Right forelimb (tissue), 1 donor: ENCODE measurements at places on chromosomes 5 and 9.

DNA sequence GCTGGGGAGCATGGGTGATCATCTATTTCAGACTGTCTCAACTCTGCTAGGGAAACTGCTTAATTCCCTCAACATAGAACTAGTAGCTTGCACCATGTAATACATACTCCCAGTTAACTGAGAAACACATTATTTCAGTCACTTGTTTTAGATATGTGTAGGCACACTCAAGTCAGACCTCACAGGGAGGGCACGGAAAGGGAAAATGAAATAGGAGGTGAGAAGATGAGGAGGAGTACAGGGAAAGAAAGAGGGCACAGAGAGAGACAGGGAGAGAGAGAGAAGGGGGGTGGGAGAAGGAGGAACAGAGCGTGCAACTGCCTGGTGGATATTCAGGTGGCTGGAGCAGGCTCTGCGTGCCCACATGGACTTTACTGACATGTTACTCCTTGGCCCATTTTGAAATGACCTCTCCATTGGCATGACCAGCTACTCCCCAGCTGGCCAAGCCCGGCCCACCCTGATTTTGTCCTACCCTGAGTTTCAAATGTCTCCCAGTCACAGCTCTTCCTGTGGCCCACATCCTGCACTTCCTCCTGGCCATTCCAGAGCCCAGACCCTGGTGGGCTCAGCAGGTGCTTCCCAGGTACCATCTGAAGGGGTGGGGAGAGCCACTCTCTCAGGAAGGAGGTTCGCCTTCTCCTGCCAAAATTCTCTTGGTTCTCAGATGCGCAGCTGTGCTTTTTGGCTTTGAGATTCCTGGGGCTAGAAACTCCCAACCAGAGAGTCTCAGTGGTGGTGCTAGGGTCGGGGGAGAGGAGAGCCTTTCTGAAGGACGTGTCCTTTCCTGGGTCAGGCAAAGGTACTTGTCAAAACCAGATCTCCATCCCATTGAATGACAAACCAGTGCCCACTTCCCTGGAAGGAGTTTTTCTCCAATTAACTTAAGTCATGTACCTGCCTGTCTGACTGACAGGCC lies 229.4 kb downstream of the FSTL4 start:
- DNase-seq: peak; percentile 21

DNA sequence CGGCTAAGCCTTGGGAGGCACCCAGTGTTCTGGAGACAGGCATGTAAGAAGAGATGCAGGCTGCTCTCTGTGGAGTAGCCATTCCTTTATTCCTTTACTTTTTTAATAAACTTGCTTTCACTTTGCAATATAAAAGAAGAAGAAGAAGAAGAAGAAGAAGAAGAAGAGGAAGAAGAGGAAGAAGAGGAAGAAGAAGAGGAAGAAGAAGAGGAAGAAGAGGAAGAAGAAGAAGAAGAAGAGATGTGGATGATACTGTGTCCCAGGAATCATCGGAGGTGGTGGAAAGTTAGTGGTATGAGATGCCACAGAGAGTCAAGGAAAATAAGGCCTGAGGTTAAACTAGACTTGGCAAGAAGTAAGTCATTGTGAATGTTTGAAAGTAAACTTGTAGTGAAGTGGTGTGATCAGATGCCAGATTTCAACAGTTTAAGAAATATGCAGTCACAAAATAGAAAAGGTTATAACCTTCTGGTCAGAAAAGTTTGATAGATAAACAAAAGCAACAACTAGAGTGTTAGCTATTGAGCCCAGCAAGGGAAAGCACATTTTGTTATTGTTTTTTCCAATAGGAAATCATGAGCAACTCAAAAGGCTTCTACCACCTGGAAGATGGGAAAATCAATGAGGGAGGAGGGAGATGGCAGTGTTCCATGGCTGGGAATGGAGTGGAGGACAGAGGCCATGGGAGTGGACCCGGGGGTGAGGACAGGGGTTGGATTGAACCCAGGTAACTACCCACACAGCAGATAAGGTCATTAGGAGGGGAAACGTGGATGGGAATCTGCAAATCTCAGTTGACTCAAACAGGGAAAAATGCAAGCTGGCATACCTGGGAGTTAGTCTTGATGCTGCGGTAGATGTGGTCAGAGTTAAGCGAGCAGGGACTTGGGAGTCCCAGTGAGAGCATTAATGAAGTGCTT lies 16.8 kb downstream of the AOPEP start:
- DNase-seq: no peak

DNA sequence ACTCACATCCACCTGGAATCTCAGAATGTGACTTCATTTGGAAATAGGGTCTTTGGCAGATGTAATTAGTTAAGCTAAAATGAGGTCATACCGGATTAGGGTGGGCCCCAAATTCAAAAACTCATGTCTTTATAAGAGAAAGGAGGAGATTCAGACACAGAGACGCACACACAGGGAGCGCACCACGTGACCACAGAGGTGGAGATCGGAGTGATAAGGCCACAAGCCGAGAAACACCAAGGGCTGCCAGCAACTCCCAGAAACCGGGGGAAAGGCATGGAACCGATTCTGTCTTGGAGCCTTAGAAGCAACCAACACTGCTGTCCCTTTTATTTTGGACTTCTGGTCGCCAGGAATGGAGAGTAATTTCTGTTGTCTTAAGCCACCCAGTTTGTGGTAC lies 31.8 kb upstream of the LMX1B start:
- no peak for DNase-seq

- DNase-seq: no peak
These were observed 1015.8 kb downstream of the CDH18 start for GRCh38 chr5:18972177-18972576.

DNA sequence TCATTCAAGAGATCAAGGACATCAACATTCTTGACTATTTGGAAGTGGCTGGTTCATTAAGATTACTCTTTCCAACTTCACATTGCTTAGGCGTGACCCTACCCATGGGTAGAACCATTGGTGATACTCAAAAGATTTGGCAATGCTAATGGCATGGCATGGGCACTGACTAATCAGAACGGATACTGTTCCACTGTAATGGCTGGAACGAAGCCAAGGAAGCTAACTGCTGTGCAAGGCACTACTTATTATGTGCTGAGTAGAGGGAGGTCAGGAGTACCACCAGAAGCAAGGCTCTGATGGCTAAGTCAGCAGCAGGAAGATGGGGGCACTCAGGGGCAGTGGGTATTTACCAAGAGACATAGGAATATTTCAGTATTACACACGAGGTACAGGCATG lies 31.9 kb downstream of the GNA14 start:
- no peak for DNase-seq

DNA sequence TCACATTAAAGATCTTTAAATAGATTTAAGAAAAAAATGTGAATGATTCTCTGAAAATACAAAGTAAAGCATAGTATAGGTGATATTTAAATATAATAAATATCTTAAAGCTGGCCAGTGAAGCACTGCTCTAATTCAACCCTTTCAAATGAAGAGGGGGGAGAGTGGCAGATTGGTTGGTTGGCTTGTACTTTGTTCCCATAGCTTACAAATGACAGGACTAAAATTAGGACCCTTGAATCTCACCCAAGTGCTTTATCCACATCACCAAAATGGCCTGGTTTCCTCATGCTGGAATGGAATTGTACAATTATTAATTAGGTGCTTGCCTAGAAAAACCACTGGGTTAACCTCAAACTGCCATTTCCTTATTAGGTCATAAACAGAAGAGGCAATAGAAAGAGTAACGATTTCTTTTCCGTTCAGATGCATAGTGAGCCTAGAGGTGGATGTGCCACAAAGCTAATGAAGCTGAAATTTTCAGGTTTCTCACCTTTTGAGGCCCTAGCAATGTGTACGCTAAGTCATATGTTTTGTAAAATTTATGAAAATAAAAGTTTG lies 354.5 kb upstream of the CDH6 start:
- DNase-seq: no peak

DNA sequence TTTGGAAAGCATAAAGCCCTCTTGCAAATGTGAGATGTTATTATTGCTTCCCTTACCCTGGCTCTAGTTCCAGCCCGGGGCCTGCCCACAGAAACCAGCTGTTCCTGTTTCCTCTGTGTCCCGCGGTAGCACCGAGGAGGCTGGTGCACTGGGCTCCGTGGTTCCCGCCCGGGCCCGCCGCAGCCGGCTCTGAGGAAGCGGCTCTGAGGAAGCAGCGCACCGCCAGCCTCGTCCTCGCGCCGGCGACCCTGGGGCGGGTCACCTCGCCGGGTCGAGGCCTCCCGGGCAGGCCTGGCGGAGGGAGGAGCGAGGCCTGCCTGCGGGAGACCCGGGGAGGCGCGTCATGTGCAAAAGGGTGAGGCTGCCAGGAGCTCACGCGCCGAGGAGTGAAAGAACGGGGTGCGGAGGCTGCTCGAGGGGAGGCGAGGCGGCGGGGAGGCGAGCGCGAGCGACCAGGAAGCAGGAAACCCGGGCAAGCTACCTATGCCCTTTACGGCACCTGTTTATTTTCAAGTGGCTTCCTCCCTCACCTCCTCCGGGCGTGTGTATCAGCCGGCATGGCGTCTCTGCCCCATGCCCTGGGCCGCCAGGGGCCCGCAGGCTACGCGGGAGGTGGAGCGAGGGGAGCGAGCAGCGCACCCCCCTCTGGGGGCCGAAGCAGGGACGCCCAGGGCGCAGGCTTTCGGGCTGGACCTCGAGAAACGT lies 61.3 kb upstream of the MEGF10 start:
- DNase-seq: peak; percentile 72

DNA sequence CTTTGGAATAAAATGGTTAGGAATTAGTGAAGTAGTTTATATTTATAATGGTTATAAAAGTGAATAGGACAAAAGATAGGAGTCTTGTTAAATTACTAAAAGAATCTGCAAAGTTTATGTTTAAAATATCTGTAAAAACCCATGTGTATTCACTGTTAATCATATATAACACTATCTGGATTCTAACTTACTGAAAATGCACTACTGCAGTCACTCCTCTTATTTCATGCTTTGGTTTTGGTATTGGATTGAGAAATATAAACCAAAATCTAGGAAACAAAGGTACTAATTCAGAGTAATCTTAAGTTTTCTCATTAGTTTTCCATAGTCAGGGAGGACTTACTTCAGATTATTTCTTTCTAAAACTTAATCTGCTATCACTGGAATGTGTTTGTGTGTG lies 49.5 kb downstream of the ST8SIA4 start:
- DNase-seq: no peak

GRCh38 chr5:159555084-159555483 lies 224.8 kb upstream of the IL12B start:
- DNase-seq: no peak

DNA sequence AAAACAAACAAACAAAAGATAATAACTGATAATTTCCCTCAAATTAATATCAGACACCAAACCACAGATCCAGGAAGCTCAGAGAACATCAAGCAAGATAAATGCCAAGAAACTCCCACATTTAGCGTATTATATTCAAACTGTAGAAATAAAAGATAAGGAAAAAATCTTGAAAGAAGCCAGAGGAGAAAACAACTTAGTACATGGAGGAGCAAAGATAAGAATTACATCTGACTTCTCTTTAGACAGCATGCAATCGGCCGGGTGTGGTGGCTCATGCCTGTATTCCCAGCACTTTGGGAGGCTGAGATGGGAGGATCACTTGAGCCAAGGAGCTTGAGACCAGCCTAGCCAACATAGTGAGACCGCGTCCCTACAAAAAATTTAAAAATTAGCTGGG lies 17.2 kb upstream of the MLANA start:
- DNase-seq: no peak
